Hematopoietic multipotent progenitor cell treated with erythropoietin and hydrocortisone succinate and interleukin-3 and kit ligand, for 8 days (in vitro differentiated cells): ENCODE measurements at places on chromosomes 4 and X.
A peak's percentile ranks its signal among the peaks of the same experiment; 100 is the strongest.

- DNase-seq: no peak
Observed at GRCh38 chrX:4809571-4809970, 1096.1 kb upstream of the PRKX start.

DNA sequence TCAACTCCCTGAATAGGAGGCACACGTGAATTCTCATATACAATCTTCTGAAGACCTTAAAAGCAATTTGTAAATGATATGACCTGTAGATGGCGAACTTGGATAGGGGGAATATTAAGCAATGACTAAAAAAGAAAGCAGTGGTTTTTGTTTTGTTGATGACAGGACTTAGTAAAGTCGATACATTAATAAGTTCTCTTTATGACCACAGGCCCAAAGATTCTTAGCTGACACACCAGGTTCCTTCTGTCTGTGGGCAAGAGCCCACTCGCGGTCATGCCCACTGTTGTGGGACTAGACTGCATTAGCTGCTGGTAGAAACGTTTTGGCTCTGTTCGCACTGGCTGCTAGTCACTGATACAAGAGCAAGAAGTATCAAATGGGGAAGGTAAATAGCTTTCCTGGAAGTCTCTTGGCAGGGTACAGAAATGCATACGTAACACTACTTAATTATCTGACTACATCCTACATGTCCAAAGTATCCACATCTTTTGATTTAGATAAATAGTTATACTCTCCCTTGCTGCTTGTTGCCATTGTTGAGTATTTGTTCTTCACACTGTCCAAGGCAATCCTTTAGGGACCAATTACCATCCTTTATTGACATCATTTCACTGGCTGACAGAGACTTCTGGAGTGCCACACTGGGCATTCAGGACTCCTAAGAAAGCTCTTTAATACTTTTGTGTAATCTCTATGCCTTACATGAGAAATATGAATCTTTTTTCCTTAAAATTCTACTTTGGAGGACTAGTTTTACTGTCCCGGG, 31.0 kb downstream of the ALPK1 start:
- DNase-seq: peak; percentile 65

DNA sequence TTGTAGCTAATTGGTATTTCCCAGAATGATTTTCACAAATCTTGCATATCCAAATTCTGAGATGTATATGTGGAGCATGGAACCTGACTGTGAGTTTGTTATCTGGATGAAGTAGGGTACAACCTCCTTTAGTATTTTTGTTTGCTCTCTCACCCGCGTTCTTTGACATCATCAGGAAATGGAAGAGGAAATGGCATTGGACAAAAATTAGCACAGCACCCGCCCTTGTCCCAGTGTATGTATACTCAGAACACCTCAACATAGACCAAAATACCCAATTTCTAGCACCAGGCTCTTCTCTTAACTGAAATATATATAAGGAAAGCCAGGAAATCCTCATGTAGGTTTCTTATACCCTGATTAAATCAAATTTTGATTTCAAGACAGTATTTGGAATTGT, 6.9 kb upstream of the PGRMC2 start:
- DNase-seq: no peak

GRCh38 chrX:73401591-73402266, 45.1 kb upstream of the CDX4 start:
- DNase-seq: no peak

DNA sequence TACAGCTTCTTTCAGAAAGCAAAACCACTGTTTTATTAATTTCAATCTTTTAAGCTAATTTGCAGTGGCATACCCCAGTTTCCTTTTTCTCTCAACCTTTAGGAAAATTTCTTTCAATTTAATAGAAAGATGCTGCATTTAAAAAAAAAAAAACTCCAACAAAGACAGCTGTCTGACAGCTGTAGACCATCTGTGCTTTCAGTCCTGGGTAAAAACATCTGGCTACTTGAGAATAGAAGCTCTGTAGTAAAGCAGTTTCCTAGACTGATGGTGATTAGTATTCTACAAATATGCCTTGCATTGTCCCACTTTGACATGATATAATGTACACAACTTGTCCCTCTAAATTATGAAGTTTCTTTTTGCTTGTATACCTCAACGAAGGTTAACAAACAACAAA, 197.8 kb downstream of the EDA start:
- no peak for DNase-seq

GRCh38 chrX:150889131-150889530, 9.3 kb downstream of the CD99L2 start:
- no peak for DNase-seq

GRCh38 chr4:154944996-154945395, 163.9 kb downstream of the RBM46 start:
- no peak for DNase-seq

GRCh38 chrX:32514986-32515385, 696.4 kb downstream of the DMD start:
- no peak for DNase-seq

DNA sequence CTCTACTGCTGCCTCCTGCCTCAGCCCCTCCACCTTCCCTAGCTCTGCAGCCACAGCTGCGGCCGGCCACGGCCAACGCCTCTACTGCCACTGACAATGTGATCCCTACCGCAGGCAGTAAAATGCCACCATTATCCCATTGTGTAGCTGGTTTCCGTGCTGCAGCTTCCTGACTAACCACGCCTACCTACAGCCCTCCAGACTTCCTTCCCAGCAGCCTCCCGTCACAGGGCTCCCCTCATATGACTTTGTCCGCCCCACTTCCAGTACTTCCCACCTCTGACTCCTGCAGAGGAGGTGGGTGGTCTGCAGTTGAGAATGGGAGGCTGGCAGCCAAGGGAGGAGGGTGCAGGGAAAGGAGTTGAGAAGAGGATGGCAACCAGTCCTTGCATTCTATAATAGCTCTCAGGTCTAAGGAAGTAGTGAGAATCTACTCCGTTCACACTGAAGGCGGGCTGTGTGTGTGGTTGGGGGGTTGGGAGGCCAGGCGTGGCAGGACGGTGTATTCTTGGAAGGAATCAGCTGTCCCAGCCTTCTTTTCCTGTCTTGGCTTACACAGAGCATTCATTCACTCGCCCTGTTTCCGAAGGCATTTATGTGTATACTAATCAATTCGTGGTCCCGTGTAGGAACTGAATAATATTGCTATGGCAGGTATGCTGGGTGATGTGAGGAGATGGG, 33.1 kb upstream of the USP51 start:
- DNase-seq: no peak
